Fibroblast of skin of right biceps (primary cell): ENCODE measurements at places on chromosomes 6 and 20.

- DNase-seq = no peak
Measured at GRCh38 chr6:128275681-128276080, 244.7 kb downstream of the PTPRK start.

- DNase-seq = peak; percentile 73
Measured at GRCh38 chr6:146997062-146997461, 207.2 kb upstream of the STXBP5 start.

DNA sequence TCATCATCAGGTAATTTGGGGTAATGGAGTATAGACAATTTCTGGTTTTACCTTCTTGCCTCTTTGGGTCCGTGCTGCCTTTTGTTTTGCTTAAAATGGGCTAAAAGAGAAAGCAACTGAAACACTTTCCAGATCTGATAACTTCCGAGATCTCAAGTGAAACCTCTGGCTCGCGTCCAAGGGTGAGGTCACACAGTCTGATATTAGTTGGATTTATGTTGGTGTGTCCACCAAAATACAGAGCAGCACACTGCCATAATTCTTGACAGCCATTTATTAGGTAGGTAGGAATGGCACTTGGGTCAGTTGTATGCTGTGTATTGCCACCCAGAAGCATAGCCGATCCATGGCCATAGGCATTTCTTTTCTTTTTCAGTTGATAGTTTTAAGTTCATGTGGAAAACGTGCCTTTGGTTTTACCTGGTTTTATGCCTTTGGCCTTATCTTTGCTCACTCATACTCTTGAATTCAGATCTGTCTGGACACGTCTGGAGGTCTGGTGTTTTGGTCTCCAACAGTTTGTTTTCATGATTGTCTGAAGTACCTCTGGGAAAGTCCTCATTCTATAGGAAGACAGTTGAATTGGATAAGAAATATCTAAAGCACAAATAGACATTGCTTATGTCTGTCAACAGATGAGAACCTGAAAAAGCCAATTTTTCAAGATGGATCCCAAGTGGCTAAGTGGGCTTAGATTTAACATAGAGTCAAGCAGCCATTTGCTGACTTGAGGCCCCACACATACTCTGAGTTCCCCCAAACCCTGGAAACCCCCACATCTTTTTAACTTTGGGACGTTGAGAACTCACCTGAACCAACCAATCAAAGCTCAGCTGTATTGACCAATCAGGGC, 320.8 kb downstream of the SOX4 start:
- DNase-seq = peak; percentile 38

- DNase-seq = no peak
Measured at GRCh38 chr6:23953976-23954375, 172.0 kb upstream of the NRSN1 start.

DNA sequence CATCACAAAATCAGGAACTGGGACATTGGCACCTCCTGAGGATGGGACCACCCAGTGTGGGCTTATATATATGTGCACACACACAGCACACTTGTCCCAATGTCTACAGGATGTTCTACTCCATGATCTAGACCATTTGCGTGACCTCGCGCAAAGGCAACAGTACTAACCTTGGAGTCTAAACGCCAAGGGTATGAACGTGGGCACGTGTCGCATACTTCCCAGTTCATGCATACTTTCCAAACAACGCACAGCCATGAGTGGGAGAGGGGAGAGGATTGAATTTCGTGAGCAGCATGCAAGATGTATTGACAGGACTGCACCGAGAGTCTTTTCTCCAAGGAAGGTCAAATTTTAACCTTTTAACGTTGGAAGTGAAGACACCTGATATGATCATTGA, 214.2 kb upstream of the QKI start:
- no peak for DNase-seq

DNA sequence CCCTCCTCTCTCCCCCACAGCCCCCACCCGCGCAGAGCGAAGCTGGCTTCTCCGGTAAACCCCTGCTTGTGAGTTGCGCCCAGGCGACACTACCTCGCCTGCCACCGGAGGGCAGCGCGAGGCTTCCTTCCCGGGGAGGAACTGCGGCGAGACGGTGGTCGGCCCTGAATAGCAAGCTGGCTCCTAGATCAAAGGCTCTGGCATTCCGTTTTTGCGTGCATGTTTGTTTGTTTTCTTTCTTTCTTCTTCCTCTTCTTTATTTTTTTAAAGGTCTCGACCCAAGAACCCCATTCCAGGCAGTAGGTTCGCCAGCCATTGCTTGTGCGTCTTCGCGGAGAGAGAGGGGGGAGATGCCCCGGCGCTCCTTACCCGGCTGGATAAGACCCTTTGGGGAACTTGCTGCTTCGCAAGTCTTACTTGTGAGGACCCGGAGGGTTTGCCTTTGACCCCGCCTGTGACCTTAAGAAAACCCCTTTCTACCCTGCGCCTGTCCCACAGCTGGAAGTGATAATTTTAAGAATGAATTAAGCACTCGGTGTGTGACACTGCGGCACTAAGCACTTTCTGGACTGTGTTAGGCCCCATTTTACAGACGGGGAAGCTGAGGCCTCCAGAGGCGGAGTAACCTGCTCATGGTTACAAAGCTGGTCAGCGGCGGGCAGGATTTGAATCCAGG, 92.7 kb upstream of the SIRPA start:
- peak; percentile 79 for DNase-seq

- DNase-seq = no peak
Measured at GRCh38 chr6:167580619-167580911, 246.1 kb upstream of the AFDN start.

GRCh38 chr6:756224-756623, 63.3 kb upstream of the EXOC2 start:
- no peak for DNase-seq

DNA sequence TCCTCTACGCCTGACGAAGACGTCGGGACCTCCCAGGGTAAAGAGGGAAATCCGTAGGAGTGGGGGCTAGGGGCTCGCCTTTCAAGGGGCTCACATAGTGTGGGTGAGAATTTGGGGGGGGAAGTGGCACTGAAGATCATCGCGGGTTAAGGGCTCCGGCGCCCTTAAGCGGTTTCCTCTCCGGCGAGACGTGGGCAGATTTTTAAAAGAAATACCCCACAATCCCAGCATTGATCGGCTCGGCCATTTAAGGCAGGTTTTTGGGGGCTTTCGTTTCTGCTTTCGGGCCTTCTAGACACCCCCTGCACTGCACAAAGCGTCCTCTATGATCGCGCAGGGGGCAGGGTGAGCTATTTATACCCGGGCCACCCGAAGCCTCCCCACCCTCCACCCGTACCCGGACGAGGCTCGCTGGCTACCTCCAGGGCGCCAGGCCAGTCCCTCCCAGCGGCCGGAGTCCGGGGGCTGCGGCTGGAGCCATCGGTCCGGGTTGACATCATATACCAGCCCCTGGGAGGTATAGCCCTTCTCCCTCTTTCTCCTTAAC, 1.2 kb downstream of the NKX2-2 start:
- no peak for DNase-seq

GRCh38 chr20:58021481-58021880, 207.0 kb downstream of the ANKRD60 start:
- DNase-seq = peak; percentile 23

- peak; percentile 45 for DNase-seq
Measured at GRCh38 chr6:74550821-74551220, 655.0 kb downstream of the COL12A1 start.

- peak; percentile 13 for DNase-seq
Measured at GRCh38 chr6:73109659-73110058, 115.6 kb downstream of the KHDC1L start.

- DNase-seq = no peak
Measured at GRCh38 chr6:514396-514978, 122.9 kb downstream of the IRF4 start.

GRCh38 chr6:11366934-11367637, 134.6 kb upstream of the NEDD9 start:
- peak; percentile 64 for DNase-seq

GRCh38 chr6:79607000-79607399, 24.1 kb upstream of the SH3BGRL2 start:
- DNase-seq = no peak

- no peak for DNase-seq
Measured at GRCh38 chr6:168313431-168314011, 6.1 kb downstream of the DACT2 start.

GRCh38 chr20:22584922-22585785, 782 bp upstream of the FOXA2 start:
- DNase-seq = no peak

DNA sequence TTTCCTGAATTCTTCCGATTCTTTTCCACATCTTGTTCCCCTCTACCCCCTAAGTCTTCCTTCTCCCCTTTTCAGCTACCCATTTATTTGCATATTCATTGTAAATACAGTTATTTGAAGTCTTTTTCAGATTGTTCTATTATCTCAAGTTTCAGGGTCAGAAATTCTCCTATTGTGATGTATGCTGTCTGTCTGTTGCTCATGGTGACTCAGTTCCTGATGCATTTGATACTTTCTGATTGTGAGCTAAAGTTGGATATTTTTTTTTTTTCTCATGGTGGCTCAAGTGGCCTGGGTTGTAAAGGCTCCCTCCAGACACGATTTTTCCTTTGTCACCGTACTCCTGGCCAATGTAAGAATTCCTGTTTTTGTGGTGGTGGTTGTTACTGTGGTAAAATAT, 4.9 kb upstream of the PI16 start:
- DNase-seq = peak; percentile 66

DNA sequence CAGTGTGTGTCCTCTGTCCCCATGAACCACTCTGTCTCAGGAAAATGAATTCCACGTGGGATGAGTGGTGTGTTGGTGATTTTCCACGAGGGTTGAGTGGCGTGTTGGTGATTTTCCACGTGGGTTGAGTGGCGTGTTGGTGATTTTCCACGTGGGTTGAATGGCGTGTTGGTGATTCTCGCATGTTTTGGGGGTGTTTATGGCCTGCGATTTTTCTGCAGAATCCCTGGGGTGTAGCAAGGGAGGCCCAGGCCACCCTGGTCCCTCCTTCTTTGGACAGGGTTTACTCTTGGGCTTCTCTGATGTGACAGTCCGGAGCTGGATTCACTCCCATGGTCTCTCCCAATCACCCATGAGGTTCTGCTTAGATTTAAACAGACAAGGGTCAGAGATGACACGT, 90.6 kb upstream of the FRMD1 start:
- no peak for DNase-seq

DNA sequence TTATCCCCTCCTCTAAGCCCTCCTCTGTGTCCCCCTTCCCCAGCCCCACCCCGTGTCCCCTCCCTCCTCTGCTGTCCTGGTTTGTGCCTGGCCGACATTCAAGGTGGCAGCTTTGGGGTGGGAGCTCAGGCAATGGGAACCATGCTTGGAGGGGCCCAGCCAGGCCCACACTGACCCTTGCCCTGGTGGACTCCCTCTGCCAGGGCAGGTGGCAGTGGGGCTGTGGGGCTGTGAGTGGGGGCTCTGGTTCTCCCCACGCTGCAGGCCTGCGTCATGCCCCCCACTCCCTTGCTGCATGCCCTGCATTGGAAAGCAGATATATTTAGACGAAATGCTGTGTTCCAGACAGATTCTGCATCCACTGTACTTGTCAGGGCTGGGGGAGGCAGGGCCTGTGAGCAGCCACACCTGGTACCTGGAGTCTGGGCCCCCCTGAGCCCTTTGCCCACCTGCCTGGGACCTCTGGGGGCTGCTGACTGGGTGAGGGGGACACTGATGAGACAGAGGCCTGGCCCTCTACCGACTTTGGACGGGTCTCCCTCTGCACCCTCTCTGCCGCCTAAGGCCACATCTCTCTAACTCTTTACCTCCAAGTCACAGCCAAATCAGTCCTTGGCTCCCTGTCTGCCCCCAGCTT, 14.2 kb downstream of the DLGAP4 start:
- DNase-seq = no peak

DNA sequence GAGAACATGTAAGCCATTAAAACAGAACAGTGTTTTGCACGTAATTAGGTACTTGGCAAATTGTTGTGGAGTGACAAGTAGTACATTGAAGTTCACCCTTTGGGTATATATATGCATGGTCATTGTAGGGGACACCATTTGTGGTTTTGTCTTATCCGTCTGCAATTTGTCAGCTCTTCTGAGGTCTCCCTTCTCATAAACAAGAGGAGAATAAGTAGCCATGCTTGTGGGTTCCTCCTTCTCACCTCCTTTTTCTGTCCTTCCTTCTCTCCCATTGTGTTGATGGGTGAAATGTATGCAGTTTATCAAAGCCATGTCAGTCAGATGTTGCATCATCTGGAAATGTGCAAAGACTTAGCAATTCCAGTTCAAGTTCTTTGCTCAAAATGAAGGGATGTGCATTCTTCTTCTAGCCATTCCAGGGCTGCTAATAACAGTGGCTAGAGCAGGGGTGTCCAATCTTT, 70.9 kb downstream of the QKI start:
- DNase-seq = peak; percentile 33

- DNase-seq = peak; percentile 56
Measured at GRCh38 chr6:167350731-167351655, 26.1 kb downstream of the TTLL2 start.

- DNase-seq = no peak
Measured at GRCh38 chr6:113172531-113172966, 684.6 kb upstream of the MARCKS start.

DNA sequence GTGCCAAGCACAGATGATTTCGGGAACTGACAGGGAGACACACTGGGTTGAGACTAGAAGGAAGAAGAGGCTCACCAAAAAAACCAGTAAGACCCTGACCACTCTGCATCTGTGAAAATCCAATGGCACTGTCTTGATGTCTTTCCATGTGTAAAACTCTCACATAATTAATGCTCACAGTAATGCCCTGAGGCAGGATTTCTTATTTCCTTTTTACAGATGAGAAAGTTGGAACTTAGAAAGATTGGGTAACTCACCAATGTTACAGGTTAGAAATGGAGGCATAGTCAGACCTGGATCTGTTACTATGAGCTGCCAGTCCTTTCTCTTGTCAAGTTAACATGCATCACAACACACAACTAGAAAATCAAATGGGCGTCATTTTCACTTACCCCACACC, 151.0 kb upstream of the MCHR2 start:
- no peak for DNase-seq

GRCh38 chr6:3371222-3371949, 85.5 kb downstream of the SLC22A23 start:
- no peak for DNase-seq

- no peak for DNase-seq
Measured at GRCh38 chr6:29941016-29941415, 1.3 kb upstream of the HLA-A start.

GRCh38 chr20:8423482-8423881, 291.4 kb downstream of the PLCB1 start:
- no peak for DNase-seq

DNA sequence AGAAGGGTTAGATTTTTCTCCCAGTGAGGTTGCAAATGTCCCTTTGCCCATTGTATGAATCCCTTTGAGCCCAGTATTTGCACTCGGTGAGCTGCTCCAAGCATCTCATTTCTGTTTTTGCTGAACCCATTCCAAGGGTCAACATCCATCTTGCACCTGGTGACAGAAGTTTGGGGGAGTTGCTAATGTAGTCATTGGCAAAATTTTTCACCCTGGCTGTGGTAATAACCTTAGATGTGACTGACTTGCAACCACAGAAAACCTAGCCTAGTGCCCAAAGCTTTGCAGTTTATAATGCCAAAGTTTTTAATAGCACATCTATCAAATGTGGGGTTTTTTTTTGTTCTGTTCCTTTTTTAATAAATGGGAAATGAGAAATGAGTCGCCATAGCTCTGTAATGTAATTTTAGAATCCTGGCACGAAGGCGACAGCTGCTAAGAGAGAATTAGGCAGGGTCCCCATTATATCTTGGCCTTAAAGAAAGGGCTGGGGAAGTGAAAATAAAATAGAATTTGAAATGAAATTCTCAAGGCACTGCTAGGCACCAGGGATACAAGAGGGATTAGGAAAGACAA, 682.8 kb downstream of the KIF16B start:
- no peak for DNase-seq

GRCh38 chr6:167209577-167209975, 51.8 kb upstream of the GPR31 start:
- no peak for DNase-seq

GRCh38 chr6:54377776-54378175, 69.5 kb downstream of the TINAG start:
- peak; percentile 14 for DNase-seq
